ENCODE measurements at places on chromosomes 6 and 20.

DNA sequence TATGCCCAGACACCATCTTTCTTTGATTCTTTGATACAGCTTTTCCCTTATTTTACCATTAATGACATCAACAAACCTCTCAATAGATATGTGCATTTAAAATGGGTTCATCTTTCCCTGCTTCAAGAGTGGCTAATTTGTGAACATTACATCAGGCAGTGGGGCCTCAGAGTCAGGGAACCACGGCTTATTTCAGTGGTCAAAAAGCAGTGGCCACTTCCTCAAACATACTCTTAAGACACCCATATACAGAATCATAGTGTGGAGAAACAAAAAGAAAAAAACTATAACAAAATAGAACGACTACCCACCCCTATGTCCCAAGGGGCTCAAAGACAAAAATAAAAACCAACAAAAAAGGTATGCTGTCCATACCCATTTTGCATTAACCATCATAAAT, 12.9 kb downstream of the SALL4 start:
- no peak for DNase-seq

DNA sequence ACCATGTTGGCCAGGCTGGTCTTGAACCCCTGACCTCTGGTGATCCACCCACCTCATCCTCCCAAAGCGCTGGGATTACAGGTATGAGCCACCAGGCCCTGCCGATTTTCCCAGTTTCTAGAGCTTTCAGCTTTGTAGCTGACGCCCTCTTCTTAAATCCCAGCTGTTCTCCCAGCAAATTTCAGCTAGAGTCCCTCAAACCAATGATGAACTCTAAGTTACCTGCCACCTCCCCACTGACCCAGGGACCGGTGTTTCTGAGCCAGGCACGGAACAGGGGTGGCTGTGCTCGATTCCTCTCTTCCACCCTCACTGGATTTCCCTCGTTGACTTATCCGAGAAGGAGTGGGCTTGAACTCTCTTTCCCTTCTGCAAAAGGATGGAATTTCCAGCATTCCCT, 39.1 kb downstream of the SUN5 start:
- DNase-seq, result no peak

- DNase-seq, result no peak
Observed at GRCh38 chr20:54139188-54139587, 34.6 kb downstream of the CYP24A1 start.

GRCh38 chr20:37276494-37277252, 12.8 kb upstream of the MANBAL start:
- DNase-seq, result no peak

DNA sequence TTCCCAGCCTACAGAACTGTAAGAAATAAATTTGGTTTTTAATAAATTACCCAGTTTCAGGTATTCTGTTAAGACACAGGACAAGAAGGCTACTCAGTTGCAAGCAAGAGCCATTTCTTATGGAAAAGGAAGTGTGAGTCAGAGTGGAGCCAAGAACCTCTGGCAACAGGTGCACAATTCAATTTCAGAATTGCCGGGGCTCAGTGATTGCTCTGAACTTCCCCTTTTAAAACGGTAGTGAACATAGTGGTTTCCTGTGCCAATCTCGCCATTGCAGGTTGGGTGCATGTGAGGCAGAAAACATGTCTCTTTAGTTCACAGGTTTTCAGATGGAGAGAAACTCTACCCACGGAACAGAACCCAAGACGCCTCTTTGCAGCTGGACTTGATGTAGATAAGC, 16.4 kb downstream of the PIGT start:
- DNase-seq, result no peak

DNA sequence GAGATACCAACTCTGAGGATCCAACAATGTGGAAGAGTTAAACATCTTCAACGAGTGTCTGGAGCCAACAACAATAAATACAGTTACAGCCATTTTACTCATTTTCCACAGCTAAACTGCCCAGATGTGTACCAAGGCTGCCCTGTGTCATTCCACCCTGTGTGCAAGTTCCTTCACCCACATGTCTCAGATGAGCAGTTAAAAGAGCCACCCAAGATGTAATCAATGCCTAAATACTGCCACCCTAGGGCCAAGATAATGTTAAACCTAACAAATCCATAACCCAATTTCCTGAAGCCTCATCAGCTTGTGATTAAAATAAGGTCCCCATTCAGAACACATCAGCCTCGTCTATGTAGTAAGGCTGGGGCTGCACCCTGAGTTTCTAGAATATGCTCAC, 59.9 kb downstream of the GMDS start:
- no peak for DNase-seq

DNA sequence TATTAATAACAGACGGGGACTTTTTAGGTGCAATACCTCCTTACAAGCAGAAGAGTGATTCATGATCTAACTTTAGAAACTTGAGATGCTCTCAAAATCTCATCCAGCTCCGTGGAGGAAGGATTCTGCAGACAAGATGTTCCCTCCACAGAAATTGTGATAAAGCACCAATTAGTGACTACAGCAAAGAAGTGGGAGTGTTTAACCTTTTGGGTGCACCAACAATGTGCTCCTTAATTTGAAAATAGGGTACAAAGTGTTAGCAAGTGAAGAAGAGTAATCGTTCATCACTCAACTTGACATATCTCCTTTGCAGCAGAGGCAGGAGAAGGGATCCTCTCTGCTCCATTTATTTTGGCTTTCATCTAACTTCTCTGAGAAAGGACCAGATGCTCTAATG, 22.8 kb upstream of the SCP2D1 start:
- no peak for DNase-seq

GRCh38 chr6:151388997-151389617, 2.3 kb downstream of the ZBTB2 start:
- no peak for DNase-seq

Data from NCI-H1105 (cell line).